NCI-H1048 (cell line): ENCODE measurements at places on chromosomes 7 and 10.

GRCh38 chr7:7563813-7564212 lies 2.9 kb upstream of the MIOS start:
- DNase-seq: no peak

DNA sequence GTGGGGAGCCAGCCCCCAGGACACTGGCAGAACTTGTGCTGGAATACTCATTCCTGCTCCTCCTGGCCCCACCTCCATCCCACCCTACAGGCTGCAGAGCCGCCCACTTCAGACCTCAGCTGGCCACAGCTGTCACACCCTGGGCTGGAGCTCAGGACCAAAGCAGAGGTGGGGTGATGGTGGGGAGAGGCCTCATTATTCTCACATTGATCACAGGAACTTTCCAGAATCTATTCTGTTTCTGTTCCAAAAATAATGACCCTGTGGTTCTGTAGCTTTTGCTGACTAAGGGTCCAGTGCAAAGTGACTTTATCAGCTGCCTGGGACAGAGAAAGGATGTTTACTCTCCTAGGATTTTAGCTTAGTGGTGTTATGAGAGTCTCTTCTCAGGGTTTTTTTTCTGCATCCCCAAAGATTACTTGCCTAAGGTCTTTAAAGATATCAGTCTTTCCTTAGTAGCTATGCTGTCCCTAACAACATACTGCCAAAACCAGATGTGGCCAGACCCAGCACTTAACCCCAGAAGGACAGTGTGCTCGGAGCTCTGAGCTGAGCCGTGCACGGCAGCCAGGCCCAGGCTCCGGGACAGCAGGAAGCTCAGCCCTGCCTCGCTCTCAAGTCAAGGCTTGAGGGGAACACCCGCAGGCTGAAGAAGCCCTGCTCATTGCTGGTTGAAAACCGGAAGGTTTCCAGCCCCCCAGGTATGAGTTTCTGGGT lies 223.3 kb downstream of the MLLT10 start:
- no peak for DNase-seq

- no peak for DNase-seq
These were observed 581.6 kb downstream of the TCERG1L start for GRCh38 chr10:130729876-130730275.

DNA sequence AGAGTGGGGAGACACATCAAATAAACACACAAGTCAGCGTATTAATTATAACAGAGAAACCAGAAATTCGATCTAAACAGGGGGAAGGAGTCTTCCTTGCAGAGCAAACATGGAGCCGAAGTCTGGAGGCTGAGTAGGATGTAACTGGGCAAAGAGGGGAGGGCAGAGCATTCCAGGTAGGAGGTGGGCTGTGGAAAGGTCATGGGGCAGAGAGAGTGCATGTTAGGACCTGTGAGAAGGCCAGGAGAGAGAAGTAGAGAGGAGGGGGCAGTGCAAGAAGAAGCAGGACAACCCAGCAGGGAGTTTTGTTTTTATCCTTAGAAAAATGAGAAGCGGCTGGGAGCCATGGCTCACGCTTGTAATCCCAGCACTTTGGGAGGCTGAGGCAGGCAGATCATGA lies 130.8 kb upstream of the GPR26 start:
- no peak for DNase-seq

DNA sequence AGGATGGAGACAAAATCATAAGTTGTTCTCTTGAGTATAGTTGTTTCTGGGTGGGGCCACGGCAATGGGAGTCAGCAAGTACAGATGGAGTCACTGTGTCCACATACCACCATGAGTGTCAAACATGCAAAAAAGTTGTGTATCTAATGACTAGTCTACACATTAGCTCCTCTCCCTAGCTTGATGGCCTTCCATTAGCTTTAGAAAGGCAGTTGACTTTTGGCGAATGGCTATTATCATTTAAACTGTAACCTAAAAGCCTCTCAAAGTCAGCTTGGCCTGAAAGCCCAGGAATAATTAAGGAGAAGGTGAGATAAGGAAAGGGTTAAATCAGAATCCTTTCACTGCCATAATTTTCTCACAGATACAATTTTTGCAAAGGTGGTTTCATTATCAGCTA lies 95.5 kb upstream of the MEOX2 start:
- DNase-seq: no peak

GRCh38 chr10:25875556-25876165 lies 58.4 kb upstream of the MYO3A start:
- DNase-seq: peak; percentile 58

GRCh38 chr10:97071496-97071895 lies 114.3 kb downstream of the SLIT1 start:
- DNase-seq: no peak
